ENCODE measurements at places on chromosomes 7 and 10. TPM values are rescaled to one million over a fixed set of nuclear protein-coding genes. Genes with fewer than 3 reads are reported as not detected.

NUTM2D gene
- 2.1 TPM for total RNA-seq

INHBA gene
- not detected for total RNA-seq

MSMB gene
- not detected for total RNA-seq

KLHDC10 gene
- total RNA-seq, result 16.7 TPM

STK31 gene
- total RNA-seq, result 0.21 TPM

Data from activated CD4-positive, alpha-beta T cell treated with anti-CD3 and anti-CD28 coated beads, Interleukin-2, amount 10 ng/mL, durations not matched to agents 7 days and 5 days (primary cell).